ENCODE measurements at places on chromosomes 6 and 20.

DNA sequence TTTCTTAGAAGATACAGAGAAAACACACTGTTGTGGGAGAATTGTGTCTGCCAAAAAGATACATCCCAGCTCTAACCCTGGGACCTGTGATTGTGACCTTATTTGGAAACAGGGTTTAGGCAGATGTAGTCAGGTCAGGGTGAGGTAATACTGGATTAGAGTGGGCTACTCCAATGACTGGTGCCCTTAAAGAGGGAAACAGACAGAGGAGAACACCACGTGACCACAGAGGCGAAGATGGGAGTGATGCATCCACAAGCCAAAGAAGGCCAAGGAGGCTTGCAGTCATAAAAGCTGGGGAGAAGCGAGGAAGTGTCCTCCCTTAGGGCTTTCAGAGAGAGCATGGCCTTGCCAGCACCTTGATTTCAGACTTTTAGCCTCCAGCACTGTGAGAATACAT lies 35.6 kb downstream of the SLC52A3 start:
- DNase-seq: no peak

- DNase-seq: no peak
Observed at GRCh38 chr6:75089151-75089897, 116.5 kb downstream of the COL12A1 start.

DNA sequence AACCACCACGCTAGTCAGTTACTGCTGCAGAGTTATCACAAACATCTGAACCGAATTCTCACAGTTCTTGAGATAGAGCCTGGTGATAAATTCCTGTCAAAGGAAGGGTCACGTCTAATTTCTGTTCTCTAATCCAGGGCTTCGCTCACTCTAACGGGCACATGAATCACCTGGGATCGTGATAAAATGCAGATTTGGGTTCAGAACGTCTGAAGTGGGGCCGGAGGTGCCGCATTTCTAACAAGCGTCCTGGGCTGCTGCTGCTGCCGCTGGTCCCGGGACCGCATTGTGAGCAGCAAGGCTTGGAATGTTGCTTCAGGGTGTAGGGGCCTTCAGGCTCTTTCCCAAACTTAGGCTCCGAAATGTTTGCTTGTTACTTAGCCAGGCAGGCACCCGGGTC lies 264.1 kb downstream of the CDC5L start:
- DNase-seq: no peak

- peak; percentile 81 for DNase-seq
Observed at GRCh38 chr6:41581381-41581991, 35.3 kb downstream of the FOXP4 start.

DNA sequence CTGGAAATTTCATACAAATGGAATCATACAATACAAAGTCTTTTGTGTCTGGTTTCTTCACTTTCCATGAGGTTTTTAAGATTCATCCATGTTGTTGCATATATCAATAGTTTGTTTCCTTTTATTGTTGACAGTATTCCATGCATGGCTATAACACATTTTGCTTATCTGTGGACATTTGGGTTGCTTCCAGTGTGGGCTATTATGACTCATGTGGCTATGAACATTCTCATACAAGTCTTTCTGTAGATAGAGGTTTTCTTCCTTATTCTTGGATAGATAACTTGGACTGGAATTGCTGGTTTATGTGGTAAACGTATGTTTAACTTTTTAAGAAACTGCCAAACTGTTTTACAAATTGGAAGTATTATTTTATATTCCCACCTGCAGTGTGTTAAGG lies 30.0 kb upstream of the KIF6 start:
- DNase-seq: no peak

GRCh38 chr6:28977341-28978132 lies 27.6 kb downstream of the ZNF311 start:
- no peak for DNase-seq

DNA sequence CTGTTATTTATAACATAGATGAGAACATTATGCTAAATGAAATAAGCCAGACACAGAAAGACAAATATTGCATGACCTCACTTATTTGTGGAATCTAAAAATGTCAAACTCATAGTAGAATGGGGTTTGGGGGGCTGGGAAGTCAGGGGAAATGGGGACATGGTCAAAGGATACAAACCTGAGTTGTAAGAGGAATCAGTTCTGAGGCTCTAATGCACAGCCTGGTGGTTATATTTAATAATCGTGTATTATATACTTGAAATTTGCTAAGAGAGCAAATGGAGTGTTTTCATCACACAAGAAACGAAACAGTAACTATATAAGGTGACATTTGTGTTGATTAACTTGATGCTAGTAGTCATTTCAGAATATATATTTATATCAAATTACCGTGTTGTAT lies 40.8 kb upstream of the GFOD1 start:
- DNase-seq: peak; percentile 23

DNA sequence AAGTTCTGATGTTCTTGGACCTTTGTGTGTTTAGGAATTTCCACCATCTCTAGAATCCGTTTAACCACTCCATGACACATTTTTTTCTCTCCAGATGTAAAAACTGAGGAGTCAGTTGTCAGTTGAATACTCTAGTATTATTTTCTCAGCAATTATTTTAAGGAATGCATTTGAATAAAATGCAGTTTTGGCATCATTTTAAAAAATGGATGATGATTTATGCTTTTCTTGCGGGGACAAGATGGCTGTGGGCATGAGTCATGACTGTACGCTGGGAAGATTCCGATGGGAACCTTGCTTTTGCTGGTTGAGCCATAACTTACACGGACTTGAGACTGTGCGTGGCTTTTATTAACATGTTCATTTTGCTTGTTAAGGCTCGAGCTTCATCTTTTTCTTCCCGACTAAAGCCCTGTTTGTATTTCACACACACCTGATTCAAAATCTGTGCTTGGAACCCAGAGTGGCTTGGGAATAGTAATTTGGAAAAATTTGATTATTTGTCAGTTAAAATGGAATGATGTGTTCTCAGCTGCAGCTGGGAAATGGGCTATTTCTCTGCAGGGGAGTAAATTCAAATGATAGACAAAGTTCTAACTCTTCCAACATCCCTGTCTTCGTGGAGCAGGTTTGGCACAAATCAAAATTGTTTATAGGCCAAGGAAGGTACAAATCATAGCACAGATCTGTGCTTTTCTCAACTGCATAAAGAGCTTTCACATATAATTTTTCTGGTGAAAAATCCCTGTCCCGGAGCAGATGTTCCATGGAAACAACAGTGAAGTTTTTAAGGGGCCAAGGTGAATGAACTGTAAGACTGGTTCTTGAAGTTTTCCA lies 470.5 kb upstream of the JAG1 start:
- peak; percentile 73 for DNase-seq
